ENCODE measurements at places on chromosomes 3 and 15.

DNA sequence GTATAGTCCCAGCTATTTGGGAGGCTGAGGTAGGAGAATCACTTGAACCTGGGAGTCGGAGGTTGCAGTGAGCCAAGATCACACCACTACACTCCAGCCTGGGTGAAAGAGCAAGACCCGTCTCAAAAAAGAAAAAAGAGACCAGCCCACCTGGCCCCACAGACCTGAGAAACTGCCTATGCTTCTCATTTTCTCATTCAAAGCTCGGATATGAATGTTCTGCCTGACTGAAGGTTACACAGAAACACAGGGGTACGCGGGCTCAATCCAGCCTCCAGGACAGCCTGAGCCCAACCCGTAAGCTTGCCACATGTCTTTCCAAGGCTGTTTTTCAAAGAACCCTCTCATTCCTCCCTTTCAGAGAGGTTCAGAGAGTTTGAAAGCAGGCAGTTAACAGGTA is 9.7 kb upstream of the LRRC15 start:
- no peak for DNase-seq

- no peak for DNase-seq
Observed at GRCh38 chr15:71798641-71799040, 11.7 kb upstream of the NR2E3 start.

DNA sequence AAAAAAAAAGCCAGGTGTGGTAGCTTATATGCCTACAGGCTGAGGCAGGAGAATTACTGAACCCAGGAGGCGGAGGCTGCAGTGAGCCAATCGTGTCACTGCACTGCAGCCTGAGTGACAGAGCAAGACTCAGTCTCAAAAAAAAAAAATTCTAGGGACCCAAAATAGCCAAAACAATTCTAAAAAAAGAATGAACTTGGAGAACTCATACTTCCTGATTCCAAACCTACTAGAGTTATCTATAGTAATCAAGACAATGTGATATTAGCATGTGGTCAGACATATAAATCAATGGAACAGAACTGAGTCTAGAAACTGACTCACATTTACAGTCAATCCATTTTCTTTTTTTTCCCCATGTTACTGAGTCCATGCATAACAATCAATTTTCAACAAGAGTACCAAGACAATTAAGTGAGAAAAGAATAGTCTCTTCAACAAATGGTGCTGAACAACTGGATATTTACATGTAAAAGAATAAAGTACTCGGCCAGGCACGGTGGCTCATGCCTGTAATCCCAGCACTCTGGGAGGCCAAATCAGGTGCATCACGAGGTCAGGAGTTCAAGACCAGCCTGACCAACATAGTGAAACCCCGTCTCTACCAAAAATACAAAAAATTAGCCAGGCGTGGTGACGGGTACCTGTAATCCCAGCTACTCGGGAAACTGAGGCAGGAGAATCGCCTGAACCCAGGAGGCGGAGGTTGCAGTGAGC is 11.9 kb downstream of the PRKAR2A start:
- DNase-seq: no peak

DNA sequence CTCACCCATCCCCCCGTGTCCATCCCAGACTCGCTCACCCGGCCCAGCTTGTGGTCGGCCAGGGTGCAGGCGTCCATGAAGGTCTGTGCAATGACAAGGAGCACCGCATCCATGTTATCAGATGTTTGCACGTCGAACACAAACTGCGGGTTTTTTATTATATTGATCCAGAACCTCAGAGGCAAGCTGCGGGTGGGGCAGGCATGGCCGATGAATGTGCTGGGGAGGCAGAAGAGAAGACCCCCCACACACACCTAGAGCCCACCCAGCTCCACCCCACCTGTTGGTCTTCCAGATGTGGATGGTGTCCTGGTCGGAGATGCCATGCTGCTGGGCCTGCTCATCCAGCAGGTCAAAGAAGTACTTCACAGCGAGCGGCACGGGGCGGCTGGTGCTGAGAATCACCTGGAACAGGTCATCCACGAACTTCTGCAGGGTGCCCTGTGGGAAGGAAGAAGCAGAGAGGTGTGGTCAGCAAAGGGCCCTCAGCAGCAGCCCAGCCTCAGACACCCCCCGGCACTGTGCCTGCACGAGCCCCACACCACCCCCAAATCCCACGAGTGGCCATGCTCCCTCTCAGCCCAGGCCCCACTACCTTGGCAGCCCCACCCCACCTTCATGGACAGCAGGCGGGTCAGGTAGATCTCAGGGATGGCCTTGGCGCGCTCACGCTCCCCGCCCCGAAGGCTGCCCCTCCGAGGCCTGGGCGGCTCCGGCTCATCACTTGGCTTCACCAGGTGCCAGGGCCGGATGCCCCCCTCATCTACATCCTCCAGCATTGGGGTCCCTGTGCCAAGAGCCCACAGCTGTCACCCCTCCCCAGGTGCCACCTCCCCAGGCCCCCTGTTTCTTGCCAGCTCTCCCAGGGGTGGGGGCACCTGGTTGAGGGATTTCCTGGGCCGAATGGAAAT is 20.3 kb downstream of the PLXNB1 start:
- DNase-seq: no peak
